ENCODE measurements at places on chromosomes 7 and 10.

- no peak for DNase-seq
Observed at GRCh38 chr10:59585046-59585700, 124.5 kb downstream of the SLC16A9 start.

GRCh38 chr7:158912406-158912805 is 56.0 kb downstream of the DYNC2I1 start:
- no peak for DNase-seq

DNA sequence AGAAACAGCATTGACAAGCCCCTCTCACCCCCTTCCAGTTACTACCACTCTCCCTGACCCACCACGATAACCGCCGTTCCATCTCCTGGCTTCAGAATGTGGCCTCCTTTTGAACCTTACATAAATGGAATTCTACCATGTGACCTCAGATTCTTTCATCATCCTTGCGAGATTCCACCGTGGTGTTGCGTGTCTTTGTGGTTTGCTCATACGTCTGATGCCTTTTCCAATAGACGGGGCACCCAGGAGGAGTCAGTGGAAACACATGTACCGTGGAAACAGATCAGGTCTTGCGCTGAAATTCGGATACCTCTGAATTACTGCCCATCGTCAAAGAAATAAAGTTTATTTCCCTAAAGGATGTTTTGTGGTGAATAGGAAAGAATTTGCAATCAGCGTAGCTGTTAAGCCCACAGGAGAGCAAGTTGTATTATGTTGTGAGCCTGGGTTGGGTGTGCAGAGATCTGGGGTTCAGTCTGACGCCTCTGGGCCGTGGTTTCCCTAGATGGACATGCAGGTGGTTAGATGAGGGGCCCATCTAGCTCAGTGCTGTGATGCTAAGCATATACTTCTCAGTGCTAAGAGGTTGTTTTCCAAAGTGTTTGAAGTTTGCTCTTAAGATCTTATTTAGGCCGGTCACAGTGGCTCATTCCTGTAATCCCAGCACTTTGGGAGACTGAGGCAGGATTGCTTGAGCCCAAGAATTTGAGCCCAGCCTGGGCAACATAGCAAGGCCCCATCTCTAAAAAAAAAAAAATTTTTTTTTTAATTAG is 29.1 kb downstream of the GTF2IRD1 start:
- no peak for DNase-seq

GRCh38 chr10:74103560-74104258 is 46.9 kb downstream of the AP3M1 start:
- no peak for DNase-seq

DNA sequence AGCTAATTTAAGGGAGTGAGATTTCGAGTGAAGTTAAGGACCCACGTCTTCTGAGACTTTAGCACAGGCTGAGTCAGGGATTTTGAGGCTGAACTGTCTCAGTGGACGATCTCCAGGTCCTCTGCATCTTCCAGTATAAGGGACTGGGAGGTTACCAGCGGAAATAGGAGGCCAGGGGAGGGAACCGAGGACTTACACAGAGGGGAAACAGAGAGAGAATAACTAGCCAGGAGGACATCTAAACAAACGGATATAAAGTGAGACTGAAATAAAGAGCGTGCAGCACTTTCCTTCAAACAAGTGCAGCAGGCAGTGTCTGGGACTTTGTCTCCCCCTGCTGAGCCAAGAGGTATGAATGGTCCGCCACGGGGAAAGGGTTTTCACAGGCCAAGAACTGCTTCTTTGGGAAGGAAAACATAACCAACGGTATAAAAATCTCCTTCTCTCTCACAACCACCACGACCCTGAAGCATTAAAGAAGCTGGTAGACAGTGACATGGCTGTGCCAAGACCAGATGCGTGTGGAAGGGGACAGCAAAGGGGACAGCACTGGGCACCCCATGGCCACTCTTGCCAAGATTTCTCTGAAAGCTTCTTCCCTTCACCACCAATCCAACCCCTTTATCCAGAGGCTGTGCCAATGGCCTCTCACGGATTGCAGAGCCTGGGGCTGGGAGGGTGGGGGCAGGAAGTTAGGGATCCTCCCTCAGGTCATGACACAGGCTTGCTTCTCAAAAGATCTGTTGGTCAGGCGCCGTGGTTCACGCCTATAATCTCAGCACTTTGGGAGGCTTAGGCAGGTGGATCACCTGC is 72.0 kb downstream of the SLC37A3 start:
- DNase-seq, result peak; percentile 50

- DNase-seq, result no peak
Observed at GRCh38 chr10:15316145-15316544, 54.9 kb downstream of the FAM171A1 start.

GRCh38 chr10:102227050-102227449 is 951 bp downstream of the ELOVL3 start:
- DNase-seq, result no peak

- no peak for DNase-seq
Observed at GRCh38 chr10:48390933-48391845, 84.7 kb downstream of the MAPK8 start.

- DNase-seq, result no peak
Observed at GRCh38 chr10:67606572-67606971, 89.4 kb downstream of the CTNNA3 start.

GRCh38 chr10:44313761-44314165 is 71.1 kb downstream of the CXCL12 start:
- no peak for DNase-seq

DNA sequence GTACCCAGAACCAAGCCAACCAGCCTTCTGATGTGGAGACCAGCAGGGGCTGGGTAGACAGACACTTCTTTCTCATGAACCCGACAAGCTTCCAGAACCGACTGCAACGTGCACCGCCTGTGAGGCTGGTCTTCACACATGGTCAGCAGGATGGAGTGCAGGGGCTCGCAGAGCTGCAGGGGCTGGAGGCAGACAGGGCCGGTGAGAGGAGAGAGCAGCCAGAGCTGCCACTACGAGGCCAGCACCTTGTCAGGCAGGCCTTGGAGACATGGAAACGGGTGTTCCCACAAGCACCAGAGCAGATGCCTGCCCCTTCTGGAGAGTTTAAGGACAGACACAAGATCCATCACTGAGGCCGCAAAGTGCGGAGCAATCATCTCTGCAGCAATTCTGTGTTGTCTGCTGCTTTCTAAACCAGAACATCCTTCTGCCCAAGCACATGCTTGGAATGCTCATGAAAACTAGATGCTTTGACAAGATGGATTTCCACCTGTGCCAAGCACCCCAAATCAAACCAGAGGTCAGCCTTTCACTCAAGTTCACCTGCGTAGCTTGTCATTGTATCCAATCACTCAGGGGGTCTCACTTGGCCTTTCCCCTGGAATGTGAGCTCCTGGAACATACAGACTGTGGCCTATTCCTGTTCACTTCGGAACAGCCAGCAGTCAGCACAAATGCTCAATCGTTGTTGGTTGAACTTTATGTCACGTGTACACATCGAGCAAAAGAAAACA is 32.2 kb downstream of the FRMPD2 start:
- no peak for DNase-seq

- DNase-seq, result peak; percentile 57
Observed at GRCh38 chr7:2527505-2528467, 8.2 kb downstream of the LFNG start.

DNA sequence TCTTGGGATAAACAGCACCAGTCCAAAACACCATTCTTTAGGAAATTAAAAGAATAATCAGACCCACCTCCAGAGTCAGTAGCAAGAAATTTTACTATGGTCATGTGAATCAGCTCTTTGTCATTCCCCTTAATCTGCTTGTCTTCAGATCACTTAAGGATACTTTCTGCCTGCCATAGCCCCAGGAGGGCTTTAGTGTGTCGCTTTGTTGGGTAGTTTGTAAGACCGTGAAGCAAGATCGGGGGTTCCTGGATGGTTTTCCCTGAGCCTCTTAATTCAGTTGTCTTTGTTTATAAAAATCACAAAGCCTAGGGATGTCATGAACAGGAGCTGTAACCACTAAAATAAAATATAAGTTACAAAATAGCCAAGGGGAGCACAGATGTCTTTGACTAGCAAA is 223.6 kb downstream of the RELN start:
- DNase-seq, result no peak

- no peak for DNase-seq
Observed at GRCh38 chr10:26198119-26198518, 18.5 kb upstream of the GAD2 start.

GRCh38 chr7:142548978-142549377 is 200.3 kb upstream of the PRSS1 start:
- DNase-seq, result no peak

DNA sequence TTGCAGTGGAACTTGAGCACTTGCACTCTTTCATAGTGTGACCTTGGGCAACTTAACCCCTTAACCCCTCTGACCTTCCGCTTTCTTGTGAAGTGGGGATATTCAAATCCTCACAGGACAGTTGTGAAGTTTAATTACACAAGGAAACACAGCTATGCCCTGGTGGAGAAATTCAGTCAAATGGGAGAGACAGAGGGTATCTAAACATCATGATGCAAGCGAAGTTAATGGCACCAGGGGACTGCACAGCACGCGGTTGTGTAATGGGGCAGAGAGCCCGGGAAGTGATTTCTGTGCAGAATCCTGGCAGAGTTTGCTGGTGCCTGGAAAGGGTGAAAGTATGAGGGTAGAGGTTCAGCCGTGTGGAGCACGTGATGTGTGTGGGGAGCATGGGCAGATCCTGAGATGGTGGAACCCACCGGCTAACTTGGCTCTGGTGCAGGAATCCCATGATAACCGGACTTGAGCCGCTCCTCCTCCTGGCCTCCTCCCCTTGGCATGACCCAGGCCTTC is 51.7 kb downstream of the SNX10 start:
- DNase-seq, result no peak

GRCh38 chr7:127413962-127414361 is 21.5 kb upstream of the ZNF800 start:
- DNase-seq, result no peak

- DNase-seq, result no peak
Observed at GRCh38 chr7:157400171-157400860, 63.5 kb downstream of the DNAJB6 start.

- DNase-seq, result peak; percentile 71
Observed at GRCh38 chr10:26438534-26439341, 597 bp downstream of the APBB1IP start.

- DNase-seq, result peak; percentile 9
Observed at GRCh38 chr10:110005719-110006118, 2.1 kb upstream of the ADD3 start.

Data from activated CD4-positive, alpha-beta T cell treated with anti-CD3 and anti-CD28 coated beads, Interleukin-2, amount 50 U/mL, for 1 hour (primary cell).